ENCODE measurements at places on chromosomes 12 and 14.

GRCh38 chr14:76348898-76349297, 27.0 kb upstream of the ESRRB start:
- no peak for DNase-seq

DNA sequence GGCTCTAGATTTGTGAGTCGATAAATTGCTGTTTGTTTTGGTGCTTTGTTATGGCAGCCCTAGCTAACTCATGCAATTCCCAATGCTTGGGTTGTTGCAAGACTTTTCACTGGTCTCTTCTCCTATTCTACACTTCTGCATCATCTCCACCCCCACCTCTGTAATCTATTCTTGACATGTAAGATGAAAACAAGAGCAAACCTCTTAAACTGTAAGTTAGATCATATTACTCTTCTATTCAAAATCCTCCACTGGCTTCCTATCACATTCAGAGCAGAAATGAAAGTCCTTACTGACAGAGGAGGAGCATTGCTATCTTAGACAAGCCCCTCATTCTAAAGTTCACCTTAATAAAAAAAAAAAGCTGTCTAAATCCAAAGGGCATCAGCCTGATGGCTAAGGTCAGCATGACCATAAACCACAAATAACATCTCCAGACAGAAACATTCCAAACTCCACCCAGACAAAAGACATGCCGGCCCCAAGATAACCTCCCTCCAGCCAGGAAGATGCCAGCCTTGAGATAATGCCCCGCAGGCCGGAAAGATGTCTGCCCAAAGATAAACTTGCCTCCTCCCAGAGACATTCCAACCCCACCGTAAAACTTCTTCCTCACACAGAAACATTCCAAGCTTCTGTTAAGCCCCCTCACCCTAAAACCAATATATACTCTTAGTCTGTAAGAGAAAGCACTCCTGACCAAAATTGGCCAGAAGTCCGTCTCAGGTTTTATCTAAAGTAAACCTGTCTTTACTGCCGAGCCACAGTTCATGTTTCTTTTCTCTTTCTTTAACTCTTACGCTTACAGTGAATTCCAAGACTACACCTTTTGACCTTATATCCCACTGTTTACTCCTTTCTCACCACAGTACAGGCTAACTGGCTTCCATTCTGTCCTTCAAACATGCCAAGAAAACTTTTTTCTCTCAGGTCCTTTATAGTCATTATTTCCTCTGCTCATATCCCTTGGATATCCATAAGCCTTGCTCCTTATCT, 308.9 kb downstream of the KCNH5 start:
- DNase-seq = no peak

DNA sequence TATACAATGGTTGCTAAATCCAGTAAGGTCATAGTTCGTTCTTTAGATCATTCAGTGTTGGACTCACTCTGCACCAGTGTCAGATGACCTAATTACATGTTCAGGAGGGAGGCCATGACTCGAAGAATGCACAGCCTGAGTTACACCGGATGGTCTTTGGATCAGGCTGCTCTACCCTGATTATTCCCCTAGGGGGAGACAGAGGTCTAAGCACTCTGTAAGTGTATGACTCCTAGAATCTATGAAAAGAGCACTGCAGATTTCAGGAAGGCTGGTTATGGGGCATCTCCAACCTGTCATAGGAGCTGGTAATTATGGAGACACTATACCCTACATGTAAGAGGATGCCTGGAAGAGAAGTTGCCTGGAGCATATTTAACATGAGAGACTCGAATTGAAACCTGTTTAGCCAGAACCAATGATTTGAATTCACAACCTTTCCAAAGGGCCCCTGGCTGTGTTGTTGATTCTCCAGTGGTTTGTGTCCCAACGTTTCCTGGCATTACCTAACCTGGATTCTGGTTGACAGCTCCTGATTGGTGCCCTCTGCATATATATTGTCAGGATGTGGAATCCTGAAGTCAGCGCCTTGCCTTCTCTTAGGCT, at the start of gene MUCL1:
Gene MUCL1, plus strand, starts transcription at position 584 of the 606 bp plus-strand sequence. CDS start 67 bp downstream, outside the sequence.
- DNase-seq = peak; percentile 2

GRCh38 chr14:68630611-68631393, 162.1 kb downstream of the ZFP36L1 start:
- DNase-seq = no peak

GRCh38 chr12:108564724-108565123, 2.3 kb downstream of the ISCU start:
- no peak for DNase-seq

- no peak for DNase-seq
Observed at GRCh38 chr14:96178461-96179321, 25.9 kb upstream of the BDKRB2 start.

DNA sequence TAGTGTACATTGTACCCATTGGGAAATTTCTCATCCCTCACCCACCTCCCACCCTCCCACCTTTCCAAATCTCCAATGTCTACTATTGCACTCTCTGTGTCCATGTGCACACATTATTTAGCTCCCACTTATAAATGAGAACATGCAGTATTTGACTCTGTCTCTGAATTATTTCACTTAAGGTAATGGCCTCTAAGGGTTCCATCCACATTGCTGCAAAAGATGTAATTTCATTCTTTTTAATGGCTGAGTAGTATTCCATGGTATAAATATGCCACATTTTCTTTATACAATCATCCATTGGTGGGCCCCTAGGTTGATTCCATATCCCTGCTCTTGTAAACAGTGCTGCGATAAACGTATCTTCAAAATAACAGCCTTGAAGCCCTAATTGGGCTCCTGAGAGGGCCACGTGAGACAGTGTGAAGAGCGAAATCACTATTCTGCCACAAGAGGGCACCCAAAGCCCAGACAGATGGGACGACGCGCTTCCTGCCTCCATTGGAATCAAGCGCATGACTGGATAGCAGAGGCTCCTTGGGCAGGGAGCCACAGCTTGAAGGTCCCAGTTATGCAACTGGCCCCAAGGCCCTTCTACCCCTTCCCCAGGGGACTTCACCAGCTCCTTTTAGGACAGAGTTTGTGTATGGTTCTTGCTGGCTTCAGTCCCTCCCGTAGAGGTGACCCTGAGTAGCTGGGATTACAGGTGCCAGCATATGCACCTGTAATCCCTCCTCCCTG, 21.3 kb upstream of the CD27 start:
- DNase-seq = peak; percentile 68

- peak; percentile 15 for DNase-seq
Observed at GRCh38 chr12:117874842-117875434, 93.9 kb downstream of the KSR2 start.

DNA sequence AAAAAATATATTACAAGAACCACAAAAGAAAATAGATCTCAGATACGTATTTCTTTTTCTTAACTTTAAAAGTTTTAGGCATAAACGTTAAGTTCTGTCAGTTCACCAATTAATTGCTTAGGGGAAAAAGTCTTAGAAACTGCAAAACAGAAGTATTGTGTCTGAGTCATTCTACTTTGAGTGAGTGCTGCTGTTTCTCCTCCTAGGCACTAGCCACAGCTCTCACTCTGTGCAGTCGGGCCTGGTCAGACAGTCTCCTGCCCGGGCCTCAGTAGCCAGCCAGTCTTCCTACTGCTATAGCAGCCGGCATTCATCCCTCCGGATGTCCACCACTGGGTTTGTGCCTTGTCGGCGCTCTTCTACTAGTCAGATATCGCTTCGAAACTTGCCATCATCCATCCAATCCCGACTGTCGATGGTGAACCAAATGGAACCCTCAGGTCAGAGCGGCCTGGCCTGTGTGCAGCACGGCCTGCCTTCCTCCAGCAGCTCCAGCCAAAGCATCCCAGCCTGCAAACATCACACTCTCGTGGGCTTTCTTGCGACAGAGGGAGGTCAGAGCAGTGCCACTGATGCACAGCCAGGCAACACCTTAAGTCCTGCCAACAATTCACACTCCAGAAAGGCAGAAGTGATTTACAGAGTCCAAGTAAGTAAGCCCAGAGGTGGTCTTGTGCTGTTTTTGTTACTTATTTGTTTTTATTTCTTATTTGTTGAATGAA, 201.3 kb downstream of the PCNX1 start:
- no peak for DNase-seq

DNA sequence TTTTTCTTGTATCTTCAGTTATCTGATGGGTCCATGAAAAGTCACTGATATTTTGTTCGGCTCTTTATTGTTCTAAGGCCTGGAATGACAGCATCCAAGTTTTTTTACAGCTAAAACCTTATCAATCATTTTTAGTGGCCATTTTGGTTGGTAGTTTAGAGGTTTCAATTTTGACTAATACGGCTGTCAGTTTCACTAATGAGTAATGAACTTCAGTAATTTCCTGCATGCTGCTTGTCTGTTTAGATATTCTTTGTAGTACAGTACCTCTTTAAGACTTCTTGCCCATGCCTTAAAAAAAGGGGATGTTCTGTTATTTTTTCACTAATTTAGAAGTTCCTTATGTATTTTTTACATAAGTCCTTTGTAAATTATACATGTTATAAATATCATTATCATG, 176.7 kb downstream of the LRFN5 start:
- DNase-seq = no peak

GRCh38 chr12:128314611-128315010, 47.6 kb downstream of the TMEM132C start:
- no peak for DNase-seq

DNA sequence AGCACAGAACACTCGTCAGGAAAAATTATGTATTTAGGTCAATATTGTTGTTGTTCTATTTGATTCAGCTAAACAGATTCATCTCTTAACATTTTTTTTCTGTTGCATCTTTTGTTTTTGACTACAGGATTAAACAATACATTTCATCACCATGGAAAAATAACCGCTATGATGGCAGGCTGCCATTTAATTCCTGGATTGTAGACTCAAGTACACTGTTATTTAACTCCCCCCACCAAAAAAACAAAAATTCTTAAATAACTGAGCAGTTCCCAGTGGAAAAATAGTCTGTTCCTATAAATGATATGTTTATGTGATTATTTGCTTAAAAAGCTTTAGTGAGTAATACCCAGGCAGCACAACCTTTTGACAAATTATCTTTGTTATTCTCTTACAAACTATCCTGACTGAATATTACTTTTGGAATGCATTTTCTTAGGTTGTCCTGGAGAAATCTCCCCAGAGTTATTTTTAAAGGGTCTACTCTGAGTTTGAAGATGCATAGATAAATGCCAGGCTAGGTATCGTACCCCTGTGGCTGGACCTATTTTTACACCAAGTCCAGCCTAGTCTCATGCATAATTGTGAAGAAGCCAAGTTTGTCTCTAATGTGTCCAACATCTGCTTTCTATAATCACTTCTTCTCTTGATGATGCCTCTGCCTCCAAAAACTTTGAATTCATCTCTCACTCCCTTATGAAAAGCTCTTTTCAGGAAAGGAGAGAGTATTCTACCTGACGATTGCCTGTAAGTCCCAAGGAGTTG, 3.7 kb downstream of the KERA start:
- DNase-seq = no peak

- DNase-seq = no peak
Observed at GRCh38 chr14:69484444-69485314, at the start of gene PLEKHD1. Gene PLEKHD1, plus strand, starts transcription at chr14:69484728. Its CDS starts 238 bp downstream, at chr14:69484966.

- no peak for DNase-seq
Observed at GRCh38 chr14:89987161-89987475, 31.4 kb downstream of the TDP1 start.

DNA sequence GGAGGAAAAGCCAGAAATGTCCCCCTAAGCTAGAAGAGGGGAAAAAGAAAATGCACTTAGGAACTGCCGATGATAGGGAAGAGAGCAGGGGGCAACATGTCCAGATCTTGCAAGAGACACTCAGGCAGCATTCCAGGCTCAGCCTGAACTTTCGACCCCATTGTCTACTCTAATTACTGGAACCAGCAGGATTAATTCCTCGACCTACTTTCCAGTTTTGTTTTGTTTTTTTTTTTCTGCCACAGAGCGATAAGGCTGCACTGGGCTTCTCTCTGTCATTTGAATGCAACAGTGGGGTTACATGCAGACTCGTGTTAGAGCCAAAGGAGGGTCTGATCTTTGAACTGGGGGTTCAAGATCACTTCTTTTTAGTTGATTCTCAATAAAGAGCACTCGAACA, 68.7 kb upstream of the MED13L start:
- peak; percentile 27 for DNase-seq

DNA sequence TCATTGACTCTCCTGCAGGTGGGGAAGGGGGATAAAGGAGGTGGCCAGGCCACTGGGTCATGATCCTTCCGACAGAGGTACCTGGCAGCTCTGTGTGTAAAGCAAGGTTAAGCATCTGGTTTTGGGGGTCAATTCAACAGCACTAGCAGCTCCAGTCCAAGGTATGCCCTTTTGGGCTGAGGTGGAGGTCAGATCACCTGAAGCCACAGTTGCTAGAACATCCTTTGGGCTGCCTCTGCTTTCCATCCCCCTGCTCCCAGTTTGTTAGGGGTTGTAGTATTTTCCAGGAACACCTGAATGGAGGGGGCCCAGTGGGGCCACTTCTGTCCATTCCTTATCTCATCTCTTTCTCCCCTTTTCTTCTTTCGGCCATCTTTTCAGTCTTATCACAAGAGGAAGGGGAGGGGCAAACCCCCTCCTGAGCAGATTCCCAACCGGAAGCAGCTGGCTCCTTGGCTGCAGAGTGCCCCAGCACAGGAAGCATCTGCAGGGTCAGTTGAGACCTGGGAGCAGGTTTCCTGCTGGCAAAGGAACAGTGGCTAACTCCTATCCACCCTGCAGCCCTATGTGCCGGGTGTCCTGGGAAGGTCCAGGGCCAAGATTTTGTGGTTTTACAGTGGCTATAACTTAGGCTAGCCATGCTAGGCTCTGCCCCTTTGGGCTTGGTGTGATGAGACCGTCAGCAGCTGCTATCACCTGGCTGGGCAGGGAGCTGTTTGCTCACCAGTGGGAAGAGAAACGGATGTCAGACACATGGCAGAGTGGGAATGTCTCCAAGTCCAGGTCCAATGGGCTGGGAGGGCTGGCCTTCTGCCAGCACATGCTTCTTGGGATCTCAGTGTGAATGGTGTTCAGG, 40.2 kb downstream of the SH2B3 start:
- no peak for DNase-seq

DNA sequence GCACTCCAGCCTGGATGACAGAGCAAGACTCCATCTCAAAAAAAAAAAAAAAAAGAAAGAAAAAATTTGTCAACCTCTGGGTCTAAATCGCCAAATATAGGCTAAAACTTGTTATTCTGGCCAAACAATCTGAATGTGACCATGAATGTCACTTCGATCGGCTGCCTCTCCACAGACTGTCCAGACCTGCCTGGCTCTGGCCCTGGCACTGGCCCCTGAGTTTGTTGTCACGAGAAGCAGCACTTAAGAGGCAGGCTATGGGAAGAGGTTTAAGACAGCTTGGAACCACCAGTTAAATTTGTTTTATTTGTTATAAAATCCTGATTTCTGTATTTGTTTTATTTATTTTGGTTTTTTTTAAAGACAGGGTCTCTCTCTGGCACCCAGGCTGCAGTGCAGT, 14.5 kb downstream of the WSB2 start:
- DNase-seq = no peak

- DNase-seq = no peak
Observed at GRCh38 chr12:20264608-20265114, 103.7 kb upstream of the PDE3A start.

- no peak for DNase-seq
Observed at GRCh38 chr12:120132054-120132836, 15.7 kb upstream of the RAB35 start.

DNA sequence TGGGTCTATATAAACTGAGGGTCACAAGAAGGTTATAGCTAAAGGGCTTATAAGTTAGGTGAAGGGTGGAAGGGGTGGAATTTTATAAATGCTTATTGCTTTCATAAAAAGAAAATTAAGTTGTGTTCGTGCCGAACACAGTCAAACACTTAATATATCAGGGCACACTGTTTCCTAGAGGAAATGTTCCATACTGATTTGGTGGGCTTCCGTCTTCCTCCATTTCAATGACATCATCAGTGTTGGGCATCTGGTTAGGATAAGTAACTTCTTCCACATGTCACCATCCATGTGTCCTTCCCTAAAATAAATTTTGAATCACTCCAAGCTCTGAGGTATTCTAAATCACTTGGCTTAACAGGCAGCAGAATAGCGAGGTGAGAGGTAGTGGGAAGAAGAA, 466.4 kb downstream of the MED13L start:
- DNase-seq = no peak

Data from C1 segment of cervical spinal cord (tissue), 14 donors.